ENCODE measurements at places on chromosomes 12 and 14. TPM values are rescaled to one million over a fixed set of nuclear protein-coding genes. Genes with fewer than 3 reads are reported as not detected.

Gene ADAM20
- total RNA-seq = 0.35 TPM

Gene NANOG
- total RNA-seq = not detected

Gene ZNF891
- 1.8 TPM for total RNA-seq

Gene TC2N
- total RNA-seq = 14.4 TPM

Gene INSM2
- not detected for total RNA-seq

Gene SLC2A14
- total RNA-seq = 0.60 TPM

Gene ANO2
- total RNA-seq = 0.73 TPM

Gene IL26
- 2.5 TPM for total RNA-seq

Gene CRADD
- 12.6 TPM for total RNA-seq

DNA sequence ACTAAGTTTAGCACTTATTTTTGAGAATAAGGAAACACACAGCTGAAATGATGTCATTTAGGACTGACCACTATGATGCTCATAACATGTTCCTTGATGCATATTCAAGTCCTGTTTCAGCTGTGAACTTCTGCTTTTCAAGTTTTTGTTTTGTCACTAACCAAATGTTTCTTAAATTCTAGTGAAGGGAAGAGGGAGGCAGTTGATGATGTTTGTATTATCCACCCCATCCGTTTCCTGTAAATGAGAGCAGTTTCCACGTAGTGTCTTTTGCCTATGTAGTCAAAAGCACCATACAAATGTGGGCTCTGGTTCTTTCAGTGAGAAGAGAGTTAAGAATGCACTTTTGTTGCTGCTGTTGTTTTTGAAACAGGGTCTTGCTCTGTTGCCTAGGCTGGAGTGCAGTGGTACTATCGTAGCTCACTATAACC, 491.8 kb downstream of the PCNX1 start:
- DNase-seq = no peak

DNA sequence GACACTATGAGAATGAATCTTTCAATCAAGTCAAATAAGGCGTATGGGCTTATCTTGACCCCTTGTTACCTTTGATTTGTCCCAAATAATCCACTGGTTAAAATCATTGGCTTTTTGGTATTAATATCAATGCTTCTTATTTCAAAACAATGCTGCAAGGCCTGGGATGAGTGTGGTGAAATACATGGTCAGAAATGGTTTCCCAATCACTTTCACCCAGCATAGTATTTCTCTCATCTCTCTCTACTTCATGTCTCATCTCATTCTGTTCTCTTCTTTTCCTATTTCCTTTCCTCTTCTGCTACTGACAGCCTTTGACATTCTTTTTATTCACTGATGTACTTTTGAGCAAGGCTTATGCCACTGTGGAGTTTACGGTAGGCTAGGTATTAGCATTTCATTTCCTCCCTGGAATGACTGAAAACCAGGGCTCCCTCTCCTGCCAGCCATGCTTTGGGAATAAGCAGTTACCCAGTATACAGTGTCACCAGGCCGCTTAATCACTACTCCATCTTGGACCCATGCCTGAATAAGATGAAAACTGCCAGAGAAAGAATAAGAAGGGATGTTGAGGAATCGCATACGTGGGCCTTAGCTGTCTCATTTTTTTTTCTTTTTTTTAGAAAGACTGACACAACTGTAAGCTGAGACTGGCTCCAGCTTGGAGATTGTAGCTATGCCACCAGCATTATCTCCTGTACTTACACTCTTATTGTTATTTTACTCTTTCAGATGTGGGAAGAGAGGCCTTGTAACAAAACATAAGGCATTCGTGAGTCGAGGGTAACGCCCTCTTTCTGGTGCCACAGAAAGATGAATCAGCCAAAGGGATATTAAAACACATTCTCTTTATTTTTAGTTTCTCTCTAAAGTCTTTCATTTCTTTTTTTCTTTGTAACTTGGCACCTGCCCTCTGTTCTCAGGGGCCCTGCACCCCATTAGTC, 53.5 kb downstream of the IGF1 start:
- DNase-seq = no peak

DNA sequence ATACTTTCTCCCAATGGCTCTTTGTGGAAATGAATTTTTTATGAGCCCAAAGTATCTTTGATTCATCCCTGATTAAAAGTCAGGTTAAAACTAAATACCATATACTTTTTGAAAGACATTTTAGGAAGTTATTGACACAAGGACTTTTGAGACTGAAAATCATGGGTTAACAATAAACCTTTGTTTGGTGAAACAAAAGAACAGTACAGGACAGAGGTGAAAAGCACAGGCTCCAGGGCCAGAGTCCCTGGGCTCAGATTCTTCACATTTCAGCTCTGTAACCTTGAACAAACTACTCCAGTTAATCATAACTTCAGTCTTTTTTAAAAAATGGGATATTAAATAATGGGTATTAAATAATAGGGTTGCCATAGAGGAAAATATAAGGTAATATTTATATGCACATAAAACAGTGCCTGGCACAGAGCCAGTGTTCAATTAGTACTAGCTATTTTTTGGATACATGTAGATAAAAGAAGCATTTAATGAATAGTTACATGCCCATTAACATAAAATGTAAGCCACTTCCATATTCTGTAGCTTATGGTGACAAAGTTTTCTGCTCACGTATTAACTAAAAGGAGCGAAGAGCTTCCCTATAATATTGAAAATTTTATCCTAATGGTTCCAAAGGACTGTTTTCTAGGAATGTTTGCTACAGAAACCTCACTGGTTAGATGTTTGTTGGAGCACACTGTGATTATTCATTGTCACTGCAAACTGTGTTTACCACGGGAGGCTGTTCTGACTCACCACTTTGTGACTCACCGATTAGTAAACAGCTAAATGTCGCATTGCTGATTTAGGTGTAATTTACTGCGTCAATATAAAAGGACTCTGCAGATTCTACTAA, 255.4 kb downstream of the DAD1 start:
- no peak for DNase-seq

GRCh38 chr14:57660208-57660607, 166.6 kb upstream of the CCDC198 start:
- DNase-seq = no peak

DNA sequence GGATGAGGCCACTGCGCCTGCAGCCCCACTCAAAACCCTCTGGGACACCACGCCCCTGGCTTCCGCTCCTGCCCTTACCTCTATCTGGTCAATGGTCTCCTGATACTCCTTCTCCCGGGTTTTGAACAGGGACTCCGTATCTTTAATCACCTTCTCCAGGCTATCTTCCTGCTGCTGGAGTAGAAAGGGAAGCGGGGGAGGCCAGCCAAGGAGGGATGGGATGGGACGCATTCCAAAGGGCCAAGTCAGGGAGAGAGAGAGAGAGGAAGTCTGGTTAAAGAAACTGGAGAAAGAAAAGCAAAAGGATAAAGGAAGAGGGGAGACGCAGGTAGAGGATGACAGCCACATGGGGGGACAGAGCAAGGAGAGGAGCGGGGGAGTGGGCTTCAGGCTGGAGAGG, 7.9 kb downstream of the IFFO1 start:
- DNase-seq = no peak

DNA sequence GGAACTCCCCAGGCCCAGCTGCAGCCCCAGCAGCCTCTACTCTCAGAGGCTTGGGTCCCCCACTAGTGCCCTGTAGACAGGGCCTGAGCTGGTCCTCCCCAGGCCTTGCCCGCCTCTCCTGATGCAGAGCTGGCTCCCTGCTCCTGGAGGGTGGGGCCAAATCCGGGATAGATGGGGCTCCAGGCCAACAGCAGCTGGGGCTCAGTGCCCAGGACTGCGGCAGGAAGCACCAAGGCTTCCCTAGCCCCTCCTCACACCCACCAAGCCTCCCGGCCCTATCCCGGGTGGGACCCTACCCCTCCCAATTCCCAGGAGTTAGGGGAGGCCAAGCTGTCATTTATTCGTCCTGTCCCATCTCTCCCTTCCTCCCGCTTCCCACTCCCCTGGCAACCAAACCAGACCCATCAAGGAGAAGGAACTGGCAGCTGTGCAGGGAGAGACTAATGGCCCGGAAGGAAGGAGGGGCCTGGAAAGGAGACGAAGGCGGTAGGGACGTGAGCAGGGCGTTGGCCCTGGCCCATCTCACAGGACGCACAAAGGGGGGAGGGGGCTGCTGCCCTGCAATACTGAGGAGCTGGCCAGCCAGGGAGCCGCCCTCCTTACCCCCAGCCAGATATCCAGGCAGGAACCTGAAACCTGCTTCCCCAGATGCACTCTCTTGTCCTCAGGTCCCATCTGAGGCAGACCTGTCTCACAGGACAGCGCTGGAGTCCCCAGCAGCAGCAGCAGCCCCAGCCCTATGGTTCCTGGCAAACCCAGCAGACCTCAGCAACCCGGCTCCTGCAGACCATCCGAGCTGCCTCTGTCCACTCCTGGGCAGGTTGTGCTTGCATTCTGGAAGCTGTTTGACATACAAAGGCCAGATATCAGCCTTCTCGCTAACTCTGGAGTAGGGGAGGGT, 1.6 kb upstream of the PRPH start:
- peak; percentile 65 for DNase-seq

GRCh38 chr14:103528146-103528586, 830 bp upstream of the TRMT61A start:
- DNase-seq = no peak

DNA sequence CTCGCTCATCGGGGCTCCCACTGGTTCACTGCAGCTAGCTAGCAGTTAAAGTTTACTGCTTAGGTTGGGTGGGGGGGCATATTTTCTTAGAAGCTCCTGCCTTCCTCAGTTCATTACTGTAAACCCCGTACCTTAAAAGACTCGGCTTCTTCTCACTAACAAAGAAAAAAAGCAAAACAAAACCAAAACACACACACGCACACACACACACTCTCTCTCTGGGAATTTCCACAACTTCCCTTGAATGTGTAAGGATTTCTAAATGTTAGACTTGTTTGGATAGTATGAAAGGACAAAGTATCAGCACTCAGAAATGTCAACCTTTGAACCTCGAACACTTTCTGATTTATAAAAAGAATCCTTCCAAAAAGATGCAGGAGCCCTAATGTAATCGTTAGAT, 927 bp downstream of the PTHLH start:
- DNase-seq = no peak

- DNase-seq = no peak
Measured at GRCh38 chr12:120125029-120125428, 8.5 kb upstream of the RAB35 start.

GRCh38 chr14:51821822-51822221, 38.6 kb upstream of the GNG2 start:
- DNase-seq = no peak

GRCh38 chr12:65420941-65421340, 142.5 kb downstream of the MSRB3 start:
- no peak for DNase-seq

DNA sequence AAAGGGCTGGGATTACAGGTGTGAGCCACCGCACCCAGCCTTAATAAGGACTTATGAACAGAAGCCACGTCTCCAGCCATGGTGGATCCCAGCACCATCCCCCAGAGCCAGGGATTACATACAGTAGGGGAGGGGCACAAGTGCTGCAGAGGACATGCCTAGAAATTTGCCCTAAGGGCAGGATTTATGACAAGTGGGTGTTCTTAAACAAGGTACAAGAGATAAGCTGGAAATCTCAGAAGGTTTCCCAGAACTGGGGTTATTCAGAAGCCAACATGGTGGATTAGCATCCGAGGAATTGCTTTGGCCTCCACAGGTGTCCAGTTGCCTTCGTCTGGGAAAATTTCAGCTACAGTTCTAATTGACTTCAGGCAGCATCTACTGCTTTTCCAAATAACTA, 114.4 kb upstream of the EGLN3 start:
- no peak for DNase-seq

DNA sequence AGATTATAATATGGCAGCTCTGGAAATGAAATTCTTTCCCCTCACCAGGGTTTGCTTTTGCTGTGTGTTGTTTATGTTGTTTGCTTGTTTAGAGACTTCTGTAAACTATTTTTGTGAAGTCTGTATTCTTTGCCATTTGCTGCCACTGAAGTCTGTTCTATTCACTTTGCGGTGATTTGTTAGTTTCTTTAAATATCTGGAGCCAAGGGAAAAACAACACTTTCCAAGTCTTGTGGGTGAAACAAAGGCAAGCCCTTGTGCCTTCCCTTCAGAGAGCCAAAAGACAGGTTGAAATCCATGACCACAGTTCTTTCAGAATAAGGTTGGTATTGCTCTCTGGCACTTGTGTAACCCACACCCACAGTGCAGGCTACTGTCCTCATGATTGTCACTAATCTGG, 59.5 kb upstream of the RNU6-7 start:
- no peak for DNase-seq

GRCh38 chr14:89025561-89026236, 201.2 kb downstream of the TTC8 start:
- no peak for DNase-seq

DNA sequence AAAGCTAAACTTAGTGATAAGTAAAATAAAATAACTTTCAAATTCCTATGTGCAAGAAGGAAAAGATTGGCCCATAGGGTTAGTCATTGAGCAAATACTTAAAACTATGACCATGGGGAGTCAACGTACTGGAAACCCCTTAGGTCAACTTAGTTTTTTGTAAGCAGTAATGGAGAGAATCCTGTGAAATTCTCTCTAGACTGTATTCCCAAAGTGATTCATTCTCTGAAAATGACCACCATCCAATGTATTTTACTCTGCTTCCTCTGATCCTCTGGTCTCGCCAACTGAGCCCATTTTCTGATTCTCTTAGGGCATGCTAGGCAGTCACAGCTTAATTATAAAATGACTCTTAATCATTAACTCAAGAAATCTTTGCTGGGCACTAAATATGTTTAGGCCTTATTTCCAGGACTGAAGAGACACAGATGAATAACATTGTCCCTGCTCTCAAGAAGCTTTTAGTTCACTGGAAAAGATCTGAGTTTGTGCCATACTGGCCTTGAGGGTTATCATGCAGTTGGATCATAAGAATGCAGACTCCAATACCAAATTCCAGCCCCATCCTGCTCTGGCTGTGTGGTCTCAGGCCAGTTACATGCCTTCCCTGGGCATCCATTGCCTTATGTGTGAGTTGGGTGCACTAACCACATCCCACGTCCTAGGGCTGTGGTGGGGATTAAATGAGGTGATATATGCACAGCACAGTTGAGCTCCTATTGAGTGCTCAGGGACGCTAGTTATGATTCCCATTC, 732.4 kb downstream of the AACS start:
- no peak for DNase-seq

DNA sequence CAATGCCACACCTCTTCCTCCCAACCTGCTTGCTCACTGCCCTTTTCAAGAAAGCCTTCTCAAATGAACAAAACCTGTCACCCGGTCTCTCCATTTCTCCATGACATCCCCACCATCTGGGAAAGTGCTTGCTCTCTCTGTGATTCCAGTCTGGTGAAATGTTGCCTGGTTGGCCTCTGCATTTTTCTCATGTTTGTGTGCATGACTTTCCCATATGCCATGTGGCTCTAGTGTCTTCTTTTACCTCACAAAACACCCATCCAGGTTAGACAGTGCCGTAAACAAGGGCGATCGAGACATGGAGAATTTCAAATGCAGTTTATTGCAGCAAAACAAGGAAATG, 5.8 kb downstream of the KRT1 start:
- no peak for DNase-seq

GRCh38 chr14:100078997-100079725, 13.9 kb downstream of the EVL start:
- DNase-seq = no peak

- DNase-seq = no peak
Measured at GRCh38 chr12:114220311-114220710, 185.6 kb downstream of the TBX5 start.
